ENCODE measurements at places on chromosomes 13 and 19. TPM values are rescaled to one million over a fixed set of nuclear protein-coding genes. Genes with fewer than 3 reads are reported as not detected.

TEKTIP1 gene
- polyA plus RNA-seq: not detected

GSX1 gene
- not detected for polyA plus RNA-seq

ZNF256 gene
- 1.1 TPM for polyA plus RNA-seq

TEX29 gene
- 0.25 TPM for polyA plus RNA-seq

LPAR6 gene
- 24.0 TPM for polyA plus RNA-seq

PCDH20 gene
- polyA plus RNA-seq: 0.15 TPM

ATP8A2 gene
- polyA plus RNA-seq: 0.11 TPM

HSH2D gene
- polyA plus RNA-seq: 0.56 TPM

PNMA8B gene
- 0.85 TPM for polyA plus RNA-seq

ZNF471 gene
- polyA plus RNA-seq: 2.8 TPM
